Stimulated activated CD4-positive, alpha-beta T cell treated with anti-CD3 and anti-CD28 coated beads, Interleukin-4, amount 100 ng/mL, for 4 hours (primary cell): ENCODE measurements at places on chromosomes 11 and 22.

GRCh38 chr11:17924713-17925112, 88.1 kb downstream of the SERGEF start:
- no peak for DNase-seq

DNA sequence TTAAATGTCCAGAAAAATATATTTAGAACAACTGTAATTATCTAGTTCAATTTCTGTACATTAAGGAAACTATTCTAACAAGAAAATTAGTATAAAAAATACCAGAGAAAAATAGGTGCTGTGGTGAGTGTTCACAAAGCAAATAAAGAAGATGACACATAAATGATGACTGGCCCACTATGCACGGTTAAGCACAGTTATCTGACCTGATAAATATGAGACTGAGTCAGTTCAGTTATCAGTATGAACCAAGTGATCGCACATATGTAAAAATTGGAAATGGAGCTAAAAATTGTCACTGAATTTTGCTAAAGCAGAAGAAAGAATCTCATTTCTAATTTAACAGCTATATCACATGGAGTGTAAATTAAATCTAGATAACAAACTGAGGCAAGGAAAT, 18.8 kb upstream of the MAML2 start:
- DNase-seq, result no peak

DNA sequence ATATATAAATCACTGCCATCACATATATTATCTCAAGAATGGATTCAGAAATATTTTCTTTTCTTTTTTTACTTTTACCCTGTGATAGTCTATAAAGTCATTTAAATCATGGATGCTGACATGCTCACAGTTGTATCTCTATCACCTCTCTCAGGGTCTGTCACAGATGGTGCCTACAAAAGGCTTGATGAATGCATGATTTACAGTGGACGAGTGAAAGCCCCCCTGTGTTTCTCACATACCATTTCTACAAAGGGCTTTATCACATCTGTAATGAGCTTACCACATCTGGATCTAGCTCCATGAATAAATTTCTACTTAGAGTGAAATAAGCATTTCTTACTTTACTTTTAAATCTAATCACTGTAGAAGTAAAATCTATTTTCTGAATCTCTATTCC, 121.4 kb upstream of the CARD18 start:
- DNase-seq, result no peak

DNA sequence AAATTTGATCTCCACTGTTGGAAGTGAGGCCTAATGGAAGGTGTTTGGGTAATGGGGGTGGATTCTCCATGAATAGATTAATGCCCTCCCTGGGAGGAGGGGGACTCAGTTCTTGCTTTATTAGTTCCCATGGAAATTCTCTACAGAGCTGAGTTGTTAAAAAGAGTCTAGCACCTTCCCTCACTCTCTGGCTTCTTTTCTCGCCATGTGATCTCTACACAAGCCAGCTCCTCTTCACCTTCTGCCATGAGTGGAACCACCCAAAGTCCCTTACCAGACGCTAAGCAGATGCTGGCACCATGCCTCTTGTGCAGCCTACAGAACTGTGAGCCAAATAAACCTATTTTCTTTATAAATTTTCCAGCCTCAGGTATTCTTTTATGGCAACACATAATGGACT, 465.8 kb upstream of the ANO5 start:
- no peak for DNase-seq

DNA sequence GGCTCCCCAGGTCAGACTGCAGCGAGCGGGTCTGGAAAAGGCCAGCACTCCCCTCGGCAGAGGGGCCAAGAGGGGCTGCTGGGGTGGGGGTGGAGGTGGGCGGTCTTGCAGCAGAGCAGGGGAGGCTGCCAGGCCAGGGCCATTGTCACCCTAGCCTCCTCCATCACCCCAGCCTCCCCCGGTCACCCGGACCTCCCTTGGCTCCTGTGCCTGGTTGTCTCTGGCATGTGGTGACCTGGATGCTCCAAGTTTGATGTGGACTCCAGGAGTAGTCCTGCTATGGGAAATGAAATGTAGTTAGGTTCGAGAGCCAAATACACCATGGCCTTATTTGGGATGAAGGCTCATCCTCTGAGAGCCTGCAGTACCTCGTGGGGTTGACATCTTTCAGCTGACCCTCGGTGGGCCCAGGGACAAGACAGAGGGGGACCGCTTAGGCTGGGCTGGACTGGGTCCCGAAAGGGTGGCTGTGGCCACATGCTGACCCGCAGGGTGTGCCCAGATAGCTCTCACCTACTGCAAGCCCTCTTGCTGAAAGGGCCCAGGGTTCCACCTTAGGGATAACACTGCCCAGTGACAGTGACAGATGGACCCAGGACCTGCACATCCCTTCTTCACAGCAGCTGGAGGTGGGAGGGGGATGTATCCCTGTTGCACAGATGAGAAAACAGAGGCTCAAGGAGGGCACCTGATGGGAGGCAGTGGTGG, 24.1 kb downstream of the MRGPRD start:
- no peak for DNase-seq

DNA sequence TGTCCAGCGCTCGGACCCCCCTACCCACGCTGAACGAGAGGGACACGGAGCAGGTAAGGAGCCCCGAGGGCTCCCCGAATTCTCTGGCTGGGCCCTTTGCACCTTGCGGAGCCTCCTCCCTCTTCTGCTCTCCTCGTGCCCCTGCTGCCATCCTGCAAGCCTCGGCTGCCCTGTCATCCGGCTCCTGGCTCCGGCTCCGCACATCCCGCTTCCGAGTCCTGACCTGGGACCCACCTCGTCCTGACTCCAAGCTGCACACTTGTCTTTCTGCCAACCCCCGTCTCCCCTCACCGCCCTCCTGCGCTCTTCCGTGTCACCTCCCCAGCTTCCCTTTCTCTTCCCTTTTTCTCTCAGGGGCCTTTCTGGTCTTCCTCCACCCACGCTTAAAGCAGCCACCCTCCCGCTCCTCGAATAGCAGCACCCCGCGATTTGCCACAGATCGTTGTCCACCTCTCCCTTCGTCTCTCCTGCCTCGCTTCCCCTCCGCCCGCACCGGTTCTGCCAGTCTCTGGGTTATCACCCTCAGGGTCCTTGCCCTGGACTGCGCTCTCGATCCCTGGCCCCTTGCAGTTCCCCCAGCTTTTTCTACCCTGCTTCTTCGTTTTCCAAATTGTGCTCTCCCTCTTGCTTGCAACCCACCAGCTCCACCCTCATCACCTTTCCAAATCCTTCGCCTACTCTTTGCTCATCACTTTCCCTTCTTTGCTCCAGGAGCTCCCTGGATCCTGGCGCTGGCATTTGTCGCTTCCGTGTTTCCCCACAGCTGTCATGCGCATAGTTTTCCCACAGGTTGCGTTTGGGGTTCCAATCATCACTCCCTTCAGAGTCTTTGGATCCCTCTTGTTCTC, 822 bp downstream of the MARK2 start:
- DNase-seq, result no peak

DNA sequence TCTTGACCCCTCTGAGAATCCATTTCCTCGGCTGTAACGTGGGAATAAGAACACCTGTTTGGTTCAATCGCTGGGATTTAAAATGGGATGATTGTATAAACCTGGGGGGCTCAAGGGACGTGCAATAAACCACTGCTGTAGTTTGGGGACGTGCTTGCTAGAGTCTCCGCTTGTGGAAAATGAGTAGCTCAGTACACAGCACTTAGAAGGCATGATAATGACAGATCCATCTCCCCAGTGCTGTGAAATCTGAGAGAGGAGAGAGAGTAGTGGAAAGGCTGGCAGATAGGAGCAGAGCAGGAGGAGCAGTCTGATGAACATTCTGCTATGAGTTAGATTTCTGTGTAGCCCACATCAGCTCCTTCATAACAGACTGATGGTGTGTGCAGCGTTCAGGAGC, 256.5 kb downstream of the MN1 start:
- no peak for DNase-seq

GRCh38 chr22:36910461-36910860, 3.0 kb upstream of the CSF2RB start:
- no peak for DNase-seq
